ENCODE measurements at places on chromosomes 3 and 15. TPM values are rescaled to one million over a fixed set of nuclear protein-coding genes. Genes with fewer than 3 reads are reported as not detected.

SYNM gene
- total RNA-seq: 5.6 TPM

GRCh38 chr3:8529181-8529637, 27.6 kb downstream of the LMCD1 start:
- DNase-seq: no peak

DNA sequence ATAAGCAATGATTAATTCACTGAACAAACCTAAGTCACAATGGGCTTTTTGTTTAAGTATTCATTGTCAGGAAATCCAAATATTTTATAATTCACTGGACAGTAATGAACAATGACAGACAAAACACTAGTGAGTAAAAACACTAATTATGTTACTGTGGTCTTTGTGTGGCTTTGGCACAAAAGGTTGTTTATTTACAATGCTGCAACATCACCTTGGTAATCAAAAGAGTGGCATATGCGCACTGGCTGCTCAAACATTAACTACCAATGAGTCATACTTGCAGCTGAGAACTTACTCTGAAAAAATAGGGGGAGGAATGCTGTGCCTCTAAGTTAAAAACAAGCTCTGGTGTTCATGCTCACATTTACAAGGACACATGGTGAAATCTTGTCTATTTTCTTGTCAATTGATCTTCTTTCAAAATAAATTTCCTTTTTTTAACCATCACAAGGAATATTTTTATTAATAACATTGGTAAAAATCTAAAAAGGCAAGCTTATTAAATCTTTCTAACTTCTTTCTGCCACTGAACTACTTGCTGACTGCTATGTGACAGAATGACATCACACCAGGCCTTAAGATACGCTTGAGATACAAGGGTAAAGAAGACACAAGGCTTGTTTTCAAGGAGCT, 85.2 kb upstream of the PPIB start:
- peak; percentile 79 for DNase-seq

DNA sequence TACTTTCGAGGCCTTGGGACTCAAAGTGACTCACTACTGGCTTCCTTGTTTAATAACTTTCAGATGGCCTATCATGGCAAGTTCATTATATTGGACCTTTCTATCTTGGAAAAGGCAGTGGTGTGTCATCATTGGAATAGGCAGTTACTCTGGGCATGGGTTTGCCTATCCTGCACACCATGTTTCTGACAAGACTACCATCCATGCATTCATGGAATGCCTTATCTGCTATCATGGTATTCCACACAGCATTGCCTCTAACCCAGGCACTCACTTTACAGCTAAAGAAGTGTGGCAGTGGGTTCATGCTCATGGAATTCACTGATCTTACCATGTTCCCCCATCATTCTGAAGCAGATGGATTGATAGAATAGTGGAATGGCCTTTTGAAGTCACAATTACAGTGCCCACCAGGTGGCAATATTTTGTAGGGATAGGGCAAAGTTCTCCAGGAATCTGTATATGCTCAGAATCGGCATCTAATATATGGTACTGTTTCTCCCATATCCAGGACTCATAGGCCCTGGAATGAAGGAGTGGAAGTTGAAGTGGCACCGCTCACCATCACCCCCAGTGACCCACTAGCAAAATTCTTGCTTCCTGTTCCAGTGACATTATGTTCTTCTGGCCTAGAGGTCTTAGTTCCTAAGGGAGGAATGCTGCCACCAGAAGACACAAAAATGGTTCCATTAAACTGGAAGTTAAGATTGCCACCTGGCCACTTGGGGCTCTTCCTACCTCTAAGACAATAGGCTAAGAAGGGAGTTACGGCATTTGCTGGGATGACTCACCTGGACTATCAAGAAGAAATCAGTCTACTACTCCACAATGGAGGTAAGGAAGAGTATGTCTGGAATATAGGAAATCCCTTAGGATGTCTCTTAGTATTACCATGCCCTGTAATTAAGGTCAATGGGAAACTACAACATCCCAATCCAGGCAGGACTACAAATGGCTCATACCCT, 1161.4 kb downstream of the SI start:
- peak; percentile 35 for DNase-seq

GRCh38 chr15:34055868-34056595, 17.0 kb upstream of the AVEN start:
- peak; percentile 80 for DNase-seq

GRCh38 chr3:26657348-26657976, 34.9 kb downstream of the LRRC3B start:
- peak; percentile 14 for DNase-seq

GRCh38 chr3:39255503-39256325, 24.1 kb downstream of the CX3CR1 start:
- no peak for DNase-seq
